Motor neuron (in vitro differentiated cells): ENCODE measurements at places on chromosomes 3 and 15. TPM values are rescaled to one million over a fixed set of nuclear protein-coding genes. Genes with fewer than 3 reads are reported as not detected.

Gene TMC3
- total RNA-seq = 0.05 TPM in 1 of 2 replicates, not detected in the other

Gene FLNB
- 8.3 and 12.3 TPM in 2 replicates for total RNA-seq

Gene RETNLB
- 1.4 TPM in 1 of 2 replicates, not detected in the other for total RNA-seq

Gene SH2D7
- 0.46 and 0.50 TPM in 2 replicates for total RNA-seq

Gene OR5H1
- total RNA-seq = 0.05 and 0.09 TPM in 2 replicates

Gene MORC1
- total RNA-seq = not detected in 2 replicates

Gene NR2F2
- 28.9 and 41.1 TPM in 2 replicates for total RNA-seq

Gene DCLK3
- total RNA-seq = 0.87 and 0.92 TPM in 2 replicates

Gene TSEN2
- 17.0 and 19.4 TPM in 2 replicates for total RNA-seq

Gene GMPPB
- total RNA-seq = 14.3 and 16.3 TPM in 2 replicates

Gene GNB4
- 11.7 and 12.2 TPM in 2 replicates for total RNA-seq

Gene SOX14
- total RNA-seq = 0.45 TPM in 1 of 2 replicates, not detected in the other

Gene KBTBD12
- total RNA-seq = 0.10 and 0.11 TPM in 2 replicates

Gene TERC
- total RNA-seq = 1.3 and 2.6 TPM in 2 replicates

Gene GPR15
- not detected in 2 replicates for total RNA-seq

Gene SERPINI1
- 29.9 and 34.8 TPM in 2 replicates for total RNA-seq

Gene LRRC34
- 7.1 and 10.4 TPM in 2 replicates for total RNA-seq

Gene OR5K2
- total RNA-seq = not detected in 2 replicates

Gene LRRIQ4
- total RNA-seq = 0.32 and 0.36 TPM in 2 replicates

Gene CHST2
- 91.7 and 96.3 TPM in 2 replicates for total RNA-seq

Gene PIGZ
- 1.2 and 1.3 TPM in 2 replicates for total RNA-seq

Gene SLC6A1
- 0.55 and 0.78 TPM in 2 replicates for total RNA-seq

Gene CLDN16
- 0.05 and 0.19 TPM in 2 replicates for total RNA-seq

Gene APBA2
- 49.0 and 50.7 TPM in 2 replicates for total RNA-seq

Gene CILP
- 0.16 and 0.19 TPM in 2 replicates for total RNA-seq

Gene MNS1
- total RNA-seq = 2.1 and 4.2 TPM in 2 replicates
